ENCODE measurements at places on chromosomes 2 and 18.

DNA sequence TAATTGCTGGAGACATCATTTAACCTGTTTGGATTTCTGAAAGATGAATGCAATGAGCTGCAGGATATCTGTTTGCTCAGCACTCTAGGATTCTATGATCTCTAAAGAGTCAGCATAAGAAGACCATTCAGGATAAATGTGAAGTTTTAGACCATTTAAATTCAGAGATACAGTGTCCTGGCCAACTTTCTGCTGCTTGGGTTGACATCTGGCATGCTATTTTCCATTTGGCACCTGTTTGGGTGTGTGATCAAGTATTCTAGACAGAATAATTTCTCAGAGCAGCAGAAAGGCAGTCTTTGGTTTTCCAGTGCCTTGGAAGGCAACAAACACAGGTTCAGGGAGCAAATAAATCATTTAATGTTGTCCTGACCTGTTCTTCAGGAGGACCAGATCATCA, 144.8 kb upstream of the NDUFV2 start:
- no peak for DNase-seq

GRCh38 chr2:7450188-7450832, 533.1 kb downstream of the RNF144A start:
- DNase-seq: no peak

DNA sequence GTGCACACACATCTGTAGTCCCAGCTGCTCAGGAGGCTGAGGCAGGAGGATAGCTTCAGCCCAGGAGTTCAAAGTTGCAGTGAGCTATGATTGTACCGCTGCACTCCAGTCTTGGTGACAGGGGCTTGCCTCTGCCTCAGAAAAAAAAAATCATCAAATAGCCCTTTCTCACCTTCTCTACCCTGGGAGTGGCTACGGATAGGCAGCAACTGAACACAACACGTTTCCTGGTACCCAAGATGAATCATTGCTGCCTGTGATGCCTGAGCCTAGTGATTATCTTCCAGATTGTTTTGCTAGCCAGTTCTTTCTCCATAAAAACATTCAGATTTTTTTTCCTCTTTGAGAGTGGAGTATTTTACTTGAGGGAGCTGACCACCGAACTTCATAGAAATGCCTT, 13.5 kb downstream of the INPP4A start:
- no peak for DNase-seq

DNA sequence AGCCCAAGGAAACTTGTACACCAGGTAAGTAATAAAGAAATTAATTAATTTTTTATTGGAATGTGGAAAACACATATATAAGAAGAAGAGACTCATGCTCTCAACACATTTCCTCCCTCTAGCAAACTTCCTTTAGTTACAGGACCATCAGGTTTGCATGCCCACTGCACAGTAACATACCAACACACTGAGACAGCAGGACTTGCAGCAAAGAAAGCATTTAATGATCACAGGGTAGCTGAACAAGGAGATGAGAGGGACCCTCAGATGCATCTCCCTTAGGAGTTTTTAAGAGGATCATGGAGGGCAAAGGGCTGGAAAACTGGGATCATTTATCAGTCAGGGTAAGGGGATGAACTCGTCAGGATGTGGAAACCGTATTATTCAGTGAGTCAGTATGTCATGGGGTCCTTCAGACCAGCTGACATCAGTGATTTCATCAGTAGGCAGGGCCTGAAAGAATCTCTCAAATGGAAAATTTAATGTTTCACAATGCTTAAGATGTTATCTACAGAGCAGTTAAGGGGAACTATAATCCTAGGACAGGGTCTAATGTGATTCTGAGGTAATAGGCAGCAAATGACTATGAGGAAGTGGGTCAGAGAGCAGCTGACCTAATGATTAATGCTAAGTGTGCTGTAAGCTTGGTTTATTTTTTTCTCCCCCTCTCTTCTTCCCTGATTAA, 193.8 kb upstream of the RND3 start:
- no peak for DNase-seq

- no peak for DNase-seq
These were observed 86.8 kb upstream of the SPHKAP start for GRCh38 chr2:228268301-228268700.

- DNase-seq: no peak
These were observed 133.7 kb downstream of the INO80D start for GRCh38 chr2:205952282-205952681.

DNA sequence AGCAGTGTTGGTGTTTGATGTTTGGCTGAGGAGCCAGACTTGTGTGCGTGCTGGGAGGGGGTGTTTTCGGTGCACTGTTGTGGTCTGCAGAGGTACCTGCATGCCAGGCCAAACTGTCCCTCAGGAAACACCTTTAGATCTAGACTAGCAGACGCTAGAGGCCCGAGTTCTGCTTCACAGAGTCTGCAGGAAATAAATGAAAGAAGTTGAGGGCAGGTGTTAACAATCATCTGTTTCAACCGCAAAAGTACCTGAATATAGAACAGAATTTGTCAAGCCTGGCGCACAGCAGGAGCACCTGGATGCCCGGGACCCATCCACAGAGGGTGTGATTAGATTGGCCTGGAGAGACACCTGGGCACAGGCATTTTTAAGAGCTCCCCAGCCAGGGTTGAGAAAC, 40.5 kb upstream of the REL start:
- DNase-seq: no peak

DNA sequence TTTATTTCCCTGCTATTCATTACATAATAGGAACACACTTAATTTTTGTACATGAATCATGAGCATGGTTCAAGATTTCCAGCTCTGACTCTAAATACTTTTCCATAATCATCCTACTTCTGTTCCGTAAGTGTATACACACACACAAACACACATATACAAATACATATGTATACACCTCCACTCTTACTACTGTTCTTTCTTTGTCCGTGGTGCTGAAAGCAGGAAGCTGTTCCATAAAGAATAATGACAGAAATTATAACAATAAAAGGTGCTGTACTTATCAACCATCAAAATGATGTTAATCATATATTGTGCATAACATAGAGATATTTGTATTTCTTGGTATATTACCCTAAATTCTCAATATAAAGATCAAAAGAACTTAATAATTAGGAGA, 776.9 kb downstream of the DPP10 start:
- no peak for DNase-seq

DNA sequence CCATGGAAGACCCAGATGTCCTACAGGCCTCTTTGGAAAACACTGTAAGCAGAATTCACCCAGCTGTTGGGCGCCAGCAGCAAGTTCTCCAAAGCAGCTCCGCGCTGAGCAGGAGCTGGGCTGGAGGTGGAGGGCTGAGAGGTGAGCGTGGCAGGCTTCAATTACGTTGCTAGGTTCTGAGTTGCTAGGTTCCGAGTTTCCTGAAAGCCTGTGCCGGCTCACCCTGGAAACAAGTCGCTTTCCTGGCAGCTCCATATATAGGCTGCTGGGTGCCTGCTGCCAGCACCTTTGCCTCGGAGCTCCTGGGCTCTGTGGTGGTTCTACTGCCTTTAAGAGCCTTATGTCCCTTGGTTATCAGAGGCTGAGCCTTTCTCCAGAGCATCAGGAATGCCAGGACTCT, 14.4 kb upstream of the EGR4 start:
- no peak for DNase-seq

- no peak for DNase-seq
These were observed 32.0 kb upstream of the GPR55 start for GRCh38 chr2:230956827-230957755.

DNA sequence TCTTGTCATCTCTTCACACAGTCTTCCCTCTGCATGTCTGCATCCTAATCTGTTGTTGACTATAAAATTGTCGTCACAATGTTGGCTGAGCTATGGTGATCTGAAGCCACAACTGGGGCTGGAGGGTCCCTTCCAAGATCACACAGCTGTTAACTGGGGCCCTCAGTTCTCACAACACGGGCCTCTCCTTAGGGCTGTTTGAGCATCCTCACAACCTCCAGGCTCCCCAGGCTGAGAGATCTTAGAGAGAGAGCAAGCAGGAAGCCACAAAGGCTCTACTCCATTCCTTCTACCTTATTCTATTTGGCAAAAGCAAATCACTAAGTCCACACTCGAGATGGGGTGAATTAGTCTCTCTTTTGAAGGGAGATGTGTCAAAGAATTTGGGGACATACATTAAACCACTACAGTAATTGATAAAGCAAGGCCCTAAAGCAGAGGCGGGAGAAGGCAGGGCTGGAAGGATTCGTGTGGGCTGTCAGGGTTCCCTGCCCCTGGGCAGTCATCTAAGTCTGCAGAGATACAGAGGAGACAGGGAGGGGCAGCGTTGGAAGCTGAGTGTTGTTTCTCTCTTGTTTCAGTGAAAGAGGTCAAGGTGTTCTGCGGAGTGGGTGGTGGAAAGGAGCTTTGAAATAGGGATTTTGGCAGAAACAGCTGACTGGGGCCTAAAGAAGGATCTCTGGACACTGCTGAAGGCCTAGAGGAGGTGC, 15.9 kb downstream of the MYO7B start:
- no peak for DNase-seq

DNA sequence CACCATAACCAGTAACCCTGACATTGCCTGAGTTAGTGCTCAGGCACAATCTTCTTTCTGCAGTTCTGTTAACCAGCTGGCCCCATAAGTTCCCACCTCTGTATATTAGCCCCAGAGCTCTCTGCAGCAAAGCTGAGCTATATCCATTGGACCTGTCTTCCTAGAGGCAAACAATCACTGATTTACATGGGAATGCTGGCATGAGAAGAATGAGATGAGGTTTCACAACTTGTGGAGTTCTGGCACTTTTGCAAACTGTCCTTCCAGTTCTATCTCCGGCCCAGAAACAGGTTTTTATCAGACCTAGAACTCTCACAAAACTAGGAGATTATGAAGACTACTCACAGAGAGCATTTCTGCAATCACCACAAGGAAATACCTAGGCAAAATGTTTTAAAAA, 7.9 kb upstream of the CCBE1 start:
- DNase-seq: no peak

DNA sequence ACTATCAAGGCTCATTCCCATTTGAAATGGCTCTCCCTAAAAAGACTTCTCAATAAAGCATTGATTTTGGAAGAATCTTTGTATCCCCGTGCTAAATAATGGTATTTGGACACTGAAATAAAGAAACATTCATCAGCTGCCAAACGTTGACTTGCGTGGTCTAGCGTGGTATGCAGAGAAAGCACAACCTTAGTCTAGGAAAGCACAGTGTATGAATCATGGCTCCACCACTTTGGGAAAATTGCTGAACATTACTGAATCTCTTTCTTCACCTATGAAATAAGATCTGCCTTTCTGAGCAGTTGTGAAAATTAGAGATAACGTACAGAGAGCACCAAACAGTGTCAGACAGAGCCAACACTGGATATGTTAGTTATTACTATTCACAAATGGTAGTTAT, 353.9 kb downstream of the SS18 start:
- DNase-seq: no peak

GRCh38 chr2:12579018-12579417, 137.7 kb upstream of the TRIB2 start:
- DNase-seq: no peak

DNA sequence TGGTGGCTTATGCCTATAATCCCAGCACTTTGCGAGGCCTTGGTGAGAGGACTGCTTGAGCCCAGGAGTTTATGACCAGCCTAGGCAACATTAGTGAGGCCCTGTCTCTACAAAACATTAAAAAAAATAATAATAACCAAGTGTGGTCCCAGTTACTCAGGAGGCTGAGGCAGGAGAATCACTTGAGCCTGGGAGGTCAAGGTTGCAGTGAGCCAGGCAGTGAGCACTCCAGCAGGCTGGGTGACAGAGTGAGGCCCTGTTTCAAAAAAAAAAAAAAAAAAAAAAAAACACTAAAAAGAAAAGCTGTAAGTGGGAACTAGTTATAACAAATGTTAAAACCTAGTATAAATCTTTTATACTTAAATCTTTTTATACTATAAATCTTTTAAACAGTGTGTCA, 146.2 kb upstream of the ITGA4 start:
- no peak for DNase-seq

All from ascending aorta (tissue), 2 donors.